Stimulated activated CD8-positive, alpha-beta memory T cell treated with anti-CD3 and anti-CD28 coated beads, Interleukin-2, amount 100 ng/mL, for 1 hour (primary cell): ENCODE measurements at places on chromosomes 12 and 14.

- DNase-seq: no peak
Observed at GRCh38 chr14:58749066-58749669, 111.4 kb downstream of the DACT1 start.

- no peak for DNase-seq
Observed at GRCh38 chr14:75222208-75222701, 45.8 kb upstream of the TMED10 start.

DNA sequence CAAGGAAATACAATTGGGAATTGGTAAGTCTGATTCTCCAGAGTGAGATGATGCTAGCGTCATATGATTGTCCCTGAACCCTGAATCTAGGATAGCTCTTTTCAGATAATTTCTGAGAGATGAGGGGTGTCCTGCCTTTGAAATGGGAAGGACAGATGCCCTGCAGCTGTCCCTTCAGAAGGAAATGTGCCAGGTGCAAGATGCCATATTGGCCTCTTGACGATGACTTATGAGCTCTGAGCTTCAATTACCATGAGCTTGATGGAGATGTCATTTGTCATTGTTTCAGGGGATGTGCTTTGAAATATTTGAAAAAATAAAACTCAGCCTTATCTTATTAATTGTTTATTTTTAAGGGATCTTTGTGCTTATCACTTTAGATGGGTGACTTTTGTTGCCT, 185.1 kb downstream of the DACT1 start:
- DNase-seq: no peak

GRCh38 chr14:61542848-61543790, 152.2 kb upstream of the HIF1A start:
- DNase-seq: no peak
